PC-9 (cell line): ENCODE measurements at places on chromosomes 11 and 22. TPM values are rescaled to one million over a fixed set of nuclear protein-coding genes. Genes with fewer than 3 reads are reported as not detected.

- H3K4me1 ChIP-seq, result 0 out of 2 replicates have a peak, but pooled peaks cover 4% of the 10 kb centered on the region
- H3K36me3 ChIP-seq, result no peaks in the 10 kb centered on the region
- DNase-seq, result no peak
- no peak overlapping the region for H3K4me3 ChIP-seq
- no peak overlapping the region for H3K27ac ChIP-seq
- no peaks in the 10 kb centered on the region for H3K27me3 ChIP-seq
These were observed 6.7 kb upstream of the APOA5 start for GRCh38 chr11:116798368-116798767.

- H3K4me1 ChIP-seq, result 0 out of 2 replicates have a peak, but pooled peaks cover 2% of the 10 kb centered on the region
- no peak overlapping the region for H3K4me3 ChIP-seq
- no peaks in the 10 kb centered on the region for H3K36me3 ChIP-seq
- no peak overlapping the region for H3K27ac ChIP-seq
These were observed 104.7 kb downstream of the NAV2 start for GRCh38 chr11:19817265-19817851.

DNA sequence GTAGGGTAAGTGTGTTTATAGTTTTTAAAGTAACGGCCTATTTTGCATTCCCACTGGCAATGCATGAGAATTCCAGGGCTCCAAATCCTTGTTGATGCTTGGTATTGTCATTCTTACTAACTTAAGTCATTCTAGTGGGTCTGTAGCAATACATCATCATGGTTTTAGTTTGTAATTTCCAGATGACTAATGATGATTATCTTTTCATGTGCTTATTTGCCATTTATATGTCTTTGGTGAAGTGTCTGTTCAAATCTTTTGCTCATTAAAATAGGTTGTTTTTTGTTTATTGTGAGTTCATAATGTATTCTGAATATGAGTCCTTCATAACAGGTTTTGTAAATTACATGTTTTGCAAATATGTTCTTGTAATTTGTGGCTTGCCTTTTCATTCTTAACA lies 31.2 kb downstream of the MTMR3 start:
- H3K4me1 ChIP-seq, result peaks cover 24% of the 10 kb centered on the region
- H3K27ac ChIP-seq, result peak overlapping the region; percentile 33; the same call in 1 of the 2 replicates
- H3K36me3 ChIP-seq, result no peaks in the 10 kb centered on the region
- no peaks in the 10 kb centered on the region for H3K27me3 ChIP-seq
- no peak overlapping the region for H3K4me3 ChIP-seq
- peak; percentile 42 for DNase-seq

DNA sequence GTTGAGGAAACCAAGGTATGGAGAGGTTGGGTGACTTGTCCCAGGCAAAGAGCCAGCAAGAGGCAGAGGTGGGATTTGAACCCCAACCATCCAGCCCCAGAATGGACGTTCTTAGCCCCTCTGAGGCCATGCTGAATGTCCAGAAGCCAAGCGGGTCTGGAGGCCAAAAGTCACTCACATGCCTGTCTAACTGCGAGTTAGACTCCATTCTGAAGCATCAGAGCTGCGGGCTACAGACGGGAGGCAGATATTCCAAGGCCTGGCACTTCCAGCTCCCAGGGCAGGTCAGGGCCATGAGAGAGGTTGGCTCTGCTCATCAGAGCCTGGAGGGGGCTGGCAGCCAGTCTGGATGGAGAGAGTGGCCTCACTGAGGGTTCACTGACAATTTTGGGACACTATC lies 616.5 kb downstream of the BRD1 start:
- no peak overlapping the region for H3K4me3 ChIP-seq
- H3K27ac ChIP-seq, result no peak overlapping the region
- DNase-seq, result no peak
- no peaks in the 10 kb centered on the region for H3K4me1 ChIP-seq
- H3K27me3 ChIP-seq, result peaks cover 95% of the 10 kb centered on the region

DNA sequence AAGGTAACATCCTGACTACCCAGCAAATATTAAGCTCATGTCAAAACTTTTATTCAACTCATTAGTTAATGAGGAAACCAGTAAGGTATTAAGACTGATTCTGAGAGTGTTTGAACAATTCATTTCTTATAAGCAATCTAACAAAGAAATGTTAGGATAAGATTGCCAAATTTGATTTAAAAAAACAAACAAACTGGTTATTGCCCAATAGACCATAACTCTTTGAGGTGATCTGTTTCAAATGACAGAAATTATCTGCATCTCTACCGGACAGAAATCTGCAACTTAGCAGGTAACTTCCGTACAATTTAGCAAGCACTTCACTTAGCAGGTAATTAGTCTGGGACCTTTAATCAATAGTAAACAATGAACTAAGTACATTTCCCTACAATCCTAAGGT lies 82.9 kb upstream of the BARX2 start:
- no peaks in the 10 kb centered on the region for H3K36me3 ChIP-seq
- no peaks in the 10 kb centered on the region; the same call in 1 of the 2 replicates for H3K4me1 ChIP-seq
- no peak for DNase-seq
- H3K27me3 ChIP-seq, result no peaks in the 10 kb centered on the region
- no peak overlapping the region for H3K27ac ChIP-seq

- no peak overlapping the region for H3K27ac ChIP-seq
- 0 out of 2 replicates have a peak, but pooled peaks cover 3% of the 10 kb centered on the region for H3K36me3 ChIP-seq
- peaks cover 3% of the 10 kb centered on the region; the same call in 1 of the 2 replicates for H3K4me1 ChIP-seq
- H3K4me3 ChIP-seq, result no peak overlapping the region
These were observed 25.8 kb downstream of the USP35 start for GRCh38 chr11:78214331-78215194.

DNA sequence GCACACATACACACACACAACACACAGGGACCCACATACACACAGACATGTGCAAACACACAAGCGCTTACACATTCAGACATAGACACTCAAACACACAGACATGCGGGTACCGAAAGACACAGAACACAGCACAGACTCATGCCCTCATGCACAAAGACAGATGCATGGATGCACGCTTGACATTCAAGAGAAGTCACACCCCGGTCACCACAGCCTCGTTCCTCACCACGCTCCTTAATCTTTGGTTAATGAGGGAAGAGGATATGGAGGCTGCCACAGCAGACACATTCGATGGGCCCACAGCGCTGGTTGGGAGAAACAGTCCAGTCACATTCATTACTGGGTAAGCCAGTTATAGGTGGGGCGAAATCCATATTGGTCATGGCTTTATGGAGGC lies 51.9 kb upstream of the EIF3D start:
- H3K27ac ChIP-seq, result no peak overlapping the region
- peaks cover 26% of the 10 kb centered on the region; the same call in 1 of the 2 replicates for H3K27me3 ChIP-seq
- no peak overlapping the region for H3K4me3 ChIP-seq
- no peaks in the 10 kb centered on the region for H3K36me3 ChIP-seq

GRCh38 chr11:1481483-1481825 lies 5.1 kb downstream of the MOB2 start:
- H3K4me3 ChIP-seq, result no peak overlapping the region
- no peaks in the 10 kb centered on the region for H3K36me3 ChIP-seq
- no peaks in the 10 kb centered on the region for H3K4me1 ChIP-seq
- DNase-seq, result no peak
- no peak overlapping the region for H3K27ac ChIP-seq
- no peaks in the 10 kb centered on the region for H3K27me3 ChIP-seq

DNA sequence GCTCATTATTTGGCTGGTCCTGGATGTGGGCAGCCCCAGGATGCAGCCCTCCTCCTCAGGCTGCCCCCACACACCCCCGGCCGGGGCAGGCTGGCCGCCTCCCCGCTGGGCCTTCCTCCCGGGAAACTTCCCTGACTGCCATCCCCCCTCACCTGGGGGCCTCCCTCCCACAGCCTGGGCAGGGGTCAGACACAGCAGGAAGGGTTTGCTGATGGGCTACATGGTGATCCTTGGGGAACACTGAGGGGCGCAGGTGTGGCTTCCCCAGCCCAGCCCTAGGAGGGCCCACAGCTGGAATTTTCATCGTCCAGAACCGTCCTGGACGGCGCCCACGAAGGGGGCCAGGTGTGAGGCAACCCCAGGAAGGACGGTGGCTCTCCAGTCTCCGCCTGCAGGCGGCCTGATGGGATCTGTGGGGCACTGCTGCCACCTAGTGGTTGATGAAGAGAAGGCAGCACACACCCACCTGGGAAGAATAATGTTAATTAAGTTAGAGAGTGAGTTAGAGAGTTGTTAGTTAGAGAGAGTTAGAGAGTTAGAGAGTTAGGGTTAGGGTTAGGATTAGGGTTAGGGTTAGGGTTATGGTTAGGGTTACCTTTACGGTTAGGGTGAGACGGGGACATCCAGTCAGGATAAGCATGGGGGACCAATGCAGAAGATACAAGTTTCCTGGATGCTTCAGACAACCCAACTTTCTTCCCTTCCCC lies 75.9 kb upstream of the PRR5 start:
- peaks cover 35% of the 10 kb centered on the region for H3K27me3 ChIP-seq
- DNase-seq, result no peak
- H3K4me3 ChIP-seq, result no peak overlapping the region
- no peak overlapping the region for H3K27ac ChIP-seq
- H3K36me3 ChIP-seq, result no peaks in the 10 kb centered on the region

GRCh38 chr11:17154409-17155159 lies 53.2 kb downstream of the PIK3C2A start:
- no peak overlapping the region for H3K4me3 ChIP-seq
- H3K27me3 ChIP-seq, result no peaks in the 10 kb centered on the region
- no peak for DNase-seq
- H3K27ac ChIP-seq, result no peak overlapping the region

DNA sequence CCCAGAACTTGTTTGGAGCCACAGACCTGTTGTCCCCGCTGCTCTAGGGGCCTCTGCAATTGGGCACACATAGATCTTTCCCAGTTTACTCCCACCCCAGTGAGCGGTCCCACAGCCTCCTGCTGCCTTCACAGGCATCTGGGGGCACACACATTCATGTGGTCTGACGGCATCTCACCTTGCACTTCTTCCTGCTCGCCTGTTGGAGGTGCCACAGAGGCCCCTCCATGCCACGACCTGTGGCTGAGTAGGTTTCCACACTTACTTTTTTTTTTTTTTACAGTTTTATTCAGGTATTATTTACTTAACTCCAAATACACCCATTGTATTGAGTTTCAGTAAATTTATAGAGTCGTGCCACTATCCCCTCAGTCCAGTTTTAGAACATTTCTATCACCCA lies 68.9 kb upstream of the SEPTIN5 start:
- H3K27ac ChIP-seq, result no peak overlapping the region
- H3K4me1 ChIP-seq, result no peaks in the 10 kb centered on the region
- no peaks in the 10 kb centered on the region for H3K36me3 ChIP-seq
- no peak for DNase-seq

DNA sequence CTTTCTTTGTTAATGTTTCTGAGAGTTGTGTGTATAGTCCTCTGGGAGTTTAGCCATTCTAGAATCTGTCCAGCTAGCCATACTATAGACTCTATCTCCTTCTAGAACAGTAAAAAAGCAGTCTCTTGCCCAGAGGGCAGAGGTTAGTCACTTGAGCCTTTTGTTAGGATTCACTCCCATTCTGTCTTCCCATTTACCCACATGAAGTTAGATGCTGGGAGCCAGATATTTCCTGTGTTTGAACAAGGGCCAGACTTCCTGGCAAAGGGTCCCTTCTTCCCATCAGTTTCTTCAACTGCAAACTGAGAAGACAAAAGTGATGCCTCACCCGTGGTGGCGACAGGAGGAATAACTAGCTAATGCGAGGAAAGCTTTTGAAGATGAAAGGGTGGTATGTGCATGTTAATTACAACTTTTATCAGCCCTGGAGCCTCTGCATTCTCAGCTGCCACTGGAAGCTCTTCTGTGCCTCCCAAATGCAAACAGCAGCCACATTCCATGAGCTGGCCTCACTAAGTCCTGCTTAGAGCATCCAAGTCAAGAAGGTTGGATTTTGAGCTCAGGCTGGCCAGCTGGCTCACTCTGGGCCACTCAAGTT lies 12.8 kb downstream of the CD44 start:
- H3K4me3 ChIP-seq, result no peak overlapping the region
- peaks cover 87% of the 10 kb centered on the region for H3K4me1 ChIP-seq
- H3K27ac ChIP-seq, result no peak overlapping the region
- H3K36me3 ChIP-seq, result peaks cover 89% of the 10 kb centered on the region
- no peak for DNase-seq
- no peaks in the 10 kb centered on the region for H3K27me3 ChIP-seq

GRCh38 chr11:121112498-121113455 lies 11.7 kb downstream of the TECTA start:
- peaks cover 83% of the 10 kb centered on the region for H3K27me3 ChIP-seq
- no peaks in the 10 kb centered on the region for H3K4me1 ChIP-seq
- H3K27ac ChIP-seq, result no peak overlapping the region
- no peaks in the 10 kb centered on the region for H3K36me3 ChIP-seq
- no peak overlapping the region for H3K4me3 ChIP-seq
- peak; percentile 52 for DNase-seq

Gene OLFML1
- not detected in 2 replicates for total RNA-seq

Gene RIBC2
- 4.0 and 11.0 TPM in 2 replicates for total RNA-seq

Gene CALCB
- total RNA-seq, result not detected in 2 replicates

Gene DRD4
- 0.35 and 1.4 TPM in 2 replicates for total RNA-seq

Gene SLC36A4
- total RNA-seq, result 17.7 and 18.2 TPM in 2 replicates

Gene CDHR5
- total RNA-seq, result not detected in 2 replicates

Gene UBQLNL
- 0.15 TPM in 1 of 2 replicates, not detected in the other for total RNA-seq
